ENCODE measurements at places on chromosomes 1 and 21.

DNA sequence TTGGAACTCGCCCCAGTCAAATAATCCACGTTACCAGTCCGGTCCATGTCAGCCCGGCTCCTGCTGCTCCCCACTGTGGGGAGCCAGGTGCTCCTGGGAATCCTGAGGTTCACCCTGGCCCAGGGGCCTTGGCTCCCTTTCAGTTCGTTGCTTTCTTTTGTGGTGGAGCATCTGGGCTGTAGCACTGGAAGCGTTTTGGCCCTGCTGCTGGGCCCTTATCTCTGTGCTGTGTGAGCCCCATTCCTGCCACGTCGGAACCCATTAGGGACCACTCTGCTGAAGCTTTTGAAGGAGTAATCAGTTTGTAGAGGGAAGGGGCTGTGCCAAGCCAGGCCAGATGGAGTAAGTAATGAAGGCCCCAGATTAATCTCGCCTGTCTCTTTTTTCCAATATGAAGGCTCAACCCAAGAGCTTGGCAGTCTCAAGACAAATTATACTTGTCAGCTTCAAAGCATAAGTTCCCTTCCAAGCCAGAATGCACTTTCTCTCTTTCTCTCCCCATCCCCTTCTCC is 82.3 kb downstream of the PGM1 start:
- no peak for DNase-seq

GRCh38 chr1:5821540-5822176 is 170.6 kb downstream of the NPHP4 start:
- DNase-seq: no peak

- DNase-seq: peak; percentile 72
Measured at GRCh38 chr1:165914136-165914798, 86.9 kb downstream of the UCK2 start.

GRCh38 chr1:229563241-229563640 is 4.7 kb upstream of the ABCB10 start:
- DNase-seq: no peak

GRCh38 chr1:36628804-36629203 is 146.1 kb upstream of the CSF3R start:
- no peak for DNase-seq

- no peak for DNase-seq
Measured at GRCh38 chr1:59819566-59820438, 5.1 kb downstream of the HOOK1 start.

DNA sequence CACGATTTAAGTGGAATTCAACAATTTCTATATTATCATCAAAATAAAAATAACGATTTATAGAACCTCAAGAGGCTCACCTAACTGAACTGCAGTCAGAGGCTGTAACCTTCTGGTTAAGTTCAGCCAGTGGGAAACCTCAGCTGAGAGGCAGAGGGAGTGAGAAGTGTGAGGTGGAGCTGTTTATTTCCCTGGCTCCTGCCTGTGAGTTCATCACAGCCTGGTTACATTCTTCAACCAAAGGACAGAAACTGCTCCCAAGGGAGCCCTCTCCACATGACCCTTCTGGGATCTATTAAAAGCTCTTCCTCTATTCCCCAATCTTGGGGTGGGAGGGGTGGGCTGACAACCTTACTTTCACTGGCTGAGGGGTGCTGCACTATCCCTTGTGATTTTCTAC is 22.2 kb downstream of the DYNLT5 start:
- DNase-seq: no peak

GRCh38 chr1:212782422-212783154 is 9.0 kb downstream of the NSL1 start:
- DNase-seq: no peak

GRCh38 chr1:245979589-245979988 is 527.5 kb downstream of the SMYD3 start:
- DNase-seq: no peak

- no peak for DNase-seq
Measured at GRCh38 chr1:36268981-36269380, 37.2 kb upstream of the SH3D21 start.

GRCh38 chr1:80448081-80448480 is 1352.7 kb upstream of the ADGRL2 start:
- DNase-seq: no peak

GRCh38 chr1:219114014-219114413 is 59.7 kb upstream of the LYPLAL1 start:
- no peak for DNase-seq

- DNase-seq: no peak
Measured at GRCh38 chr1:97061604-97062003, 340.0 kb downstream of the PTBP2 start.

- DNase-seq: no peak
Measured at GRCh38 chr1:208231881-208232661, 12.1 kb downstream of the PLXNA2 start.

GRCh38 chr21:43975469-43976098 is 36.5 kb upstream of the TRAPPC10 start:
- DNase-seq: peak; percentile 88

DNA sequence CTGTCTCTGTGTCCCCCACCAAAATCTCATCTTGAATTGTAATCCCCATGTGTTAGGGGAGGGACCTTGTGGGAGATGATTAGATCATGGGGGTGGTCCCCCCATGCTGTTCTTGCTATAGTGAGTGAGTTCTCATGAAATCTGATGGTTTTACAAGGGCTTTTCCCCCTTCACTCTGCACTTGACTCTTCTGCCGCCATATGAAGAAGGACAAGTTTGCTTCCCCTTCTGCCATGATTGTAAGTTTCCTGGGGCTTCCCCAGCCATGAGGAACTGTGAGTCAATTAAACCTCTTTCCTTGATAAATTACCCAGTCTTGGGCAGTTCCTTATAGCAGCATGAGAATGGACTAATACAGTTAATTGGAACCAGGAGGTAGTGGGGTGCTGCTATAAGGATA is 137.1 kb upstream of the RAB4A start:
- DNase-seq: no peak

- no peak for DNase-seq
Measured at GRCh38 chr1:16984717-16985116, 4.3 kb upstream of the MFAP2 start.

DNA sequence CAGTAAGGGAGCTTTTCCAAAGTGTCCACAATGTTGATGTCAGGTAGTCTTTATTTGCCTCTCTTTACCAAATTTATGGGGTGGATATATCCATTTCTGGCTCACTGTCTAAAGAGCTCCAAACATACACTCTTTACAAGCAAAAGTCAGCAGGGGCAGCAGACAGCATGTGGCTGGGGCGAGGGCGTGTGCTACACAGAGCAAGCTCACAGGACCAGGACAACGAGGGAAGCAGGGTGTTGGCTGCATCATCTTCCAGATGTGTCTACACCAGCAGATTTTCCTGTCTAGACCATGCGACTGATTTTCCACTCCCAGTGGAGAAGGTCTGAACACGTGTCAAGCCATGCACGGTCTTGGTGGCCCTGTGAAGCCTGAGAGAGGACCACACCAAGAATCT is 123.8 kb downstream of the TRABD2B start:
- no peak for DNase-seq

DNA sequence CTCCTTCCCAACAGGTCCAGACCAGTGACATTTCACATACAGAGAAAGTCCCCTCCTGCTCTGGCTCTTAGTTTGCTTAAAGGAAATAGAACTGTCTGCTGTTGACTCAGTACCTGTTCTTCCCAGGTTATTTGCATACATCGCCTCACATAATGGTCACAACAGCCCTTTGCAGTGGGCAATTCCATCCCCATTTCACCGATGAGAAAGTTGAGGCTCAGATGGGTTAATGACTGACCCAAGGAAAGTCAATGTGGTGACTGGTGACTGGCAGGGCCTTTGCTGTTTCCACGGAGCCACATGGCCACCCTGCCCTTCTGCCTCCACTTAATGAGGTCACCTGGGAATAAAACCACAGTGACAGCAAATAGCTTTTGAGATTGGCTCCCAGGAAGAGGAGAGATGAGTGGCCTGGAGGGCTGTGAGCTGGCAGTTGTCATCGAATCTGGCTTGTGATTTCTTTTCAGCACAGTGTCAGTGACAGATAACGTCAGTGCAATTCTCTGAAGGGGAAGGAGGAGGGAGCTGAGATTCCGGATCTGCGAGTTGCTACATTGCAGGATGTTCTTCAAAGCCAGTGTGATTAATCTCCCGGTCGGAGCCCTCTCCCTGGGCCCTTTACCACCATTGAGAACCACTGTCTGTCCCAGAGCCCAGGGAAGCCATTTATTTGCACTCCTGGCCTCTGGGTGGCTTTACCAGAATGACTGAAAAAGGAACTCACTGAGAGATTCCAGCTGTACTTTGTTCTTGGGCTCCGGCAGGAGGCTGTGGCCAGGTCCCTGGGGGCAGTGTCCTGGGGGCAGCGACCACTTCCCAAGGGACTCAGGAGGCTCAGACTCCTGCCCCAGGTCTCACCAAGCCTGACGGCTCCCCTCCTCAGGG is 117.2 kb downstream of the CNIH3 start:
- no peak for DNase-seq

- DNase-seq: no peak
Measured at GRCh38 chr1:43947061-43947873, 517 bp downstream of the IPO13 start.

- peak; percentile 67 for DNase-seq
Measured at GRCh38 chr1:43994794-43995790, 3.7 kb downstream of the CCDC24 start.

DNA sequence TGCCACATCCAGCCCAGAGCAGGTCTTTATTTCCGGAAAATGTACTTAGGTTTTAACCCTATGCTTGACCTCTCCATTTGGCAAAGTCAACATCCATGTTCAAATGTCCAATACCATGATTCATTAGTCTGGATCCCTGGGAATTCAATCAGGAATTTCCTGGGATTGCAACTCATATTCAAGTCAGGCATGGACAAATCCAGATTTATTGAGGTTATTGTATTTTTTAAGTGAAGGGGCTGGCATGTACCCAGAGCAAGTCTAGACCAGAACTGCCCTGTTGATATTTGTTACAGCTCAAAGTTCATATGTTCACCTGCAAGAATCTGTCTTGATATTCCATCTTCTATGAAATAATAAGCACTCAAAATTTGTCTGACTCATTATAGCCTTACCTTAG is 521.1 kb downstream of the ADGRL2 start:
- no peak for DNase-seq

- no peak for DNase-seq
Measured at GRCh38 chr1:219085988-219086387, 87.7 kb upstream of the LYPLAL1 start.

- DNase-seq: no peak
Measured at GRCh38 chr1:111649648-111650047, 30.1 kb downstream of the RAP1A start.

GRCh38 chr1:203371288-203371687 is 20.4 kb upstream of the FMOD start:
- no peak for DNase-seq

DNA sequence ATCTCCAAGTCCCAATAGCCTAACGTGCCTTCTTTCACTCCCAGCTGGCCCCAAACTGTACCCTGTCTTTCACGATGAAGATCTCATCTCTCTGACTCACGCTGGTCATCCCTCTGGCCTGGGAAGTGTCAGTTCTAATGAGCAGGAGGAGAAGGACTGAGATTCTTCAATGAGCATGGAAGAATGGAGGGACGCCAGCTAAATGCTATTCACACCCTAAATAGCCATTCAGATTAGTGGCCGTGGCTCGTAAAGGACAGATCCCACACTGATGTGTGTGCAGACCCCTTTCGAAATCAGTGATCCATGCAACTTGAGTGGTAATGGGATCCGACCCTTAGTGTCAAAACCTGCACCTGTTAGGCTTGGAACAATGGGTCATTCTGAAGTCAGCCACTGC is 75.9 kb upstream of the SMYD2 start:
- no peak for DNase-seq

DNA sequence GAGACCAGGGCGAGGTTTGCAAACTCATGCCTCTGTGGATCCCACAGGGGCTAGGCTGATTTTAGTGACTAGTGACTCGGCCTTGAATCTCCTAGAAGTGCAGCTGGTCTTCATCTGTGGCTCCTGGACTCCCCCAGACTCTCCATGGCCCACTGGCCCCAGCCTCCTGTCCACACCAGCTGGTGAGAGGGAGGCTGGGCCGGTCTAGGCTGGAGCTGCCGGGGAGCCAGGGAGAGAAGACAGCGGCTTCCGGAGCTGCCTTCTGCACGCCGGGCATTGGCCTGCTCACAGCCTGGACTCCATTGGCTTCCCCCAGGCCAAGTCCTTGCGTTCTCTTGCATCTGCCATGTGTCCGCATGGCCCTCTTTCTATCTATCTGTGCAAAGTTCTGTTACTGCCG is 52.1 kb upstream of the COL6A1 start:
- DNase-seq: no peak

GRCh38 chr1:94101613-94102525 is 19.1 kb downstream of the ABCA4 start:
- no peak for DNase-seq

DNA sequence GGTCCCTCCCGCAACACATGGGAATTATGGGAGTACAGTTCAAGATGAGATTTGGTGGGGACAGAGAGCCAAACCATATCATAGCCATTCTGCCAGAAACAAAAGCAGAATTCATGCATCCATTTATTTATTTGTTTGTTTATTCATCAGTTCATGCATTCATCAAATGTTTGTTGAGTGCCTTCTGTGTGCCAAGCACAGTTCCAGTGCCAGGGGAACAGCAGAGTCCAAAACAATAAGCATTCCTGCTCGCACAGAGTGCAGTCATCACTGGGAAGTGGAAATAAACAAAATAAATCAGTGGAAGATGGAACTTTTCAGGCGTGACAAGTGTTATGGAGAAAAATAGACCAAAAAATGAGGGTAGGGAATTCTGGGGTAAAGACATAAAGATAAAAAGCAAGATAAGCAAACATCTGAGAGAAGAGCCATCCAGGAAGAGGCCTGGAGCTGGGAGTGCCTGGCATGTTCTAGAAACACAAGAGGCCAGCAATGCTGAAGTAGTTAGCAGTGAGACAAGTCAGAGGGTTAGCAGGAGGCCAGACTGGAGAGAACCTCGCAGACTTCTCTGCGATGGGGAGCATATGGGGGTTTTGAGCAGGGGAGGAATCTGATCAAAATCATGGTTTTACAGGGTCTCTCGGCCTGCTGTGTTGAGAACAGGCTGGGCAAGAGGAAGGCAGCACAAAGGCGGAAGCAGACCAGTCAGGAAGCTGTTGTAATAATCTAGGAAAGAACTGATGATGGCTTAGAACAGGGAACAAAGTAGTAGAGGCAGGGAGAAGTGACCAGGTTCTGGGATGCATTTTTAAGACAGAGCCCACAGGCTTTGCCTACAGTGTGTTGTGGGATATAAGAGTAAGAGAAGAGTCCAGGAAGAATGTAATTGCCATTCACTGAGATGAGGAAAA is 113.2 kb downstream of the GLUL start:
- no peak for DNase-seq

DNA sequence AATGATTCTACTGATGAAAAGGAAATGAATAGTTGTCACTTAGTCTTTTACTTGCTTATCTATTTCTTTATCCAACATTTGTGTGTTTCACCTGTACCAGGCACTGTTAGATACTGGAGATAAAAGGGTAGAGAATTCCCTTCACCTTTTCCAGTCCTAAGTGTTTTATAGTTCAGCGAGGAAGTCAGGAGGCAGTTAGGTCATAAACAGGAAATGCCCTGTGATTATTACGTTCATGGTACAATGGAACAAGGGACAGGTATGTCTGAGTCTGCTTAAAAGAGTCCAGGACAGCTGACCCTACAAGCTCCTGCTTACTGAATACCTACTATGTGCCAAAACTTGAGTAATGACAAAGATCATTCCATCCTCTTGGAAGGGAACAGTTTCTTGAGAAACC is 77.8 kb downstream of the TNR start:
- DNase-seq: no peak

Data from liver (tissue), 10 donors.